ENCODE measurements at places on chromosomes 3 and 15.

GRCh38 chr3:117407317-117407716 is 697.7 kb downstream of the TUSC7 start:
- DNase-seq, result peak; percentile 14

DNA sequence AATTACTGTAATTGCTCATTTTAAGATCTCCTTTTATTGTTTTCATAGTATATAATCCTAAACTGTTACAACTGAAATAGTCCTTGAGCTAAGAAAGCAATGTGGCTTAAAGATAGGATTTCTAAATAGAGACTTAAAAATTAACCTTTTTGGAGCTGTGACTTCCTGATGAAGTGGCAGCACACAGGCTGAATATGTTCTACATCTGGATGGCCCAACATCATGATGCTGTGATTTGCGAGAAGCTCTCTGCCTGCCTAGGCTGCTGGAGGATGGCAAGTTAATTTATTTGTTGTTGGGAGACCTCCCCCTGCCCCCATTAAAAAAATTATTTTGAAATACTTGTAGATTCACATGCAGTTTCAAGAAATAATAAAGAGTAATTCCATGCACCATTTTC is 134.5 kb downstream of the IGF1R start:
- no peak for DNase-seq

GRCh38 chr15:48084759-48085590 is 35.8 kb upstream of the SLC24A5 start:
- DNase-seq, result peak; percentile 56

GRCh38 chr15:38401106-38401505 is 52.8 kb upstream of the FAM98B start:
- DNase-seq, result no peak

DNA sequence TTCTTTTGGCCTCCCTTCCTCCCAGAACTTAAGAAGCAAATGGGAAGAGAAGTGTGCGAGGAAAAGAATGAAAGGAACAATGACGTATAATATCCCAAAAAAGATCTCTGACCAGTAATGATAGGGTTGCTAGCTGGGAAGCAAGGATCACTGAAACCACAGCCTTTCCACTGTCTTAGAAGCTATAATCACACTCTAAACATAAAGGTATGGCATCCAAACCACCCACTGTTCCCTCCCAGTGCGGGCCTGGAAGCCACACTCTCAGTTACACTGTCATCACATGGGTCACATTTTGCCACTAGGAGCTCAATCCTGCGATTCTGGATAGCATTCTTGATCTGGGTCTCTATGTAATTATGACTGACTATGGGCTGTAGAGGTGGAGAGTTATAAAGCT is 131.6 kb upstream of the HACD2 start:
- DNase-seq, result no peak

GRCh38 chr3:138265745-138266144 is 63.9 kb downstream of the NME9 start:
- DNase-seq, result no peak

GRCh38 chr15:44308889-44309288 is 20.4 kb downstream of the GOLM2 start:
- DNase-seq, result no peak

DNA sequence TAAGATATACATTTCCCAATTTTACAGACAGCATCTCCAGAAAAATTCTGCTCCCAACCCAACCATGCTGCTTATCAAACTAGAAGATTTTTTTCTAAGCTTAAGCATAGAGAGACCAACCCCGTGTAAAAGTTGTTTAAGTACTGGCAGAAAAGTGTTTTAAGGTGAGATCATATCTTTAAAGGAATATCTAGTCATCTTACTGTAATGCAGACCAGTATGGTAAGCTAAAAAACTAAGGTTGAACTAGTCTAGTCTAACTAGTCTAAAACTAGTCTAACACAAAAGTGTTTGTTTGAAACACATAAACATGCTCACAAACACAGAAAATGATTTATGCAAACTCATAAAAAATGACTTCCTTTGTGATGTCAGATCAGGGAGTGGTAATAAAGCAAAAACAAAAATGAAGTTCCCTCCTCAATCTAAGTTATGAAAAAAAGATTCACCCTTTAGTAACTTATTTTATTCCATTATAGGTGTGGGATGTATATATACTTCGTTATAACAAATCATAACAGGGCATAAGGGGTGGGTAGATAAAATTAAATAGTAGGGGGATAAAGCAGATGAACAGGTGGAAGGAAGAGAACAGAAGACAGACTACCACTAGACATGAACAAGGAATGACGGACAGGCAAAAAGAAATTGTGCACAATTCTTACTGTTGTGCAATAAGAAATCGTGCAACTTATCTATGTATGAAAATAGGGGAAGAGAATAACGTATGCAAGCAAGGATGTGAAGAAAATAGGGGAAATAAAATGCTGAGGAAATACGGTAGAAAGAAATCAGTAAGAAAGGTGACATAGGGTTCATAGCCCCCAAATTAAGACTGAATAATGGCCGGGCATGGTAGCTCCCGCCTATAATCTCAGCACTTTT is 10.0 kb downstream of the MYO5A start:
- DNase-seq, result no peak

DNA sequence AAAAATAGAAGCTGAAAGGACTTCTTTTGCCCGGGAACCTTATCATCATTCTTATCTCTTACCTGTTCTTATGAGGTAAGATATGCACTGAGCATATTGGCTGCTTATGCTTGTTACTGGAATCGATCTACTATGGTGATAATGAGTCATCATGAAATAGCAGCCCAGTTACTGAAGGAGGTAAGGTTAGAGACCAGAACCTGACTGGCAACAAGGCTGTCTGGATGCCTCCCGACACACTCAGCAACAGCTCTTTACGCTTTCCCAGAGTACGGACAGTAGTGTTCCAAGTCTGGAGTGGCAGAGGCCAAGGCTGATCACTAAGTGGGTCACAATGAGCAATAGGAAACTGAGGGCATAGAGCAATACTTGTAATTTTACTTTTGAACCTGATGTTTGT is 314.1 kb downstream of the NLGN1 start:
- DNase-seq, result no peak

GRCh38 chr3:184289426-184289938 is 9.6 kb upstream of the PSMD2 start:
- peak; percentile 70 for DNase-seq

DNA sequence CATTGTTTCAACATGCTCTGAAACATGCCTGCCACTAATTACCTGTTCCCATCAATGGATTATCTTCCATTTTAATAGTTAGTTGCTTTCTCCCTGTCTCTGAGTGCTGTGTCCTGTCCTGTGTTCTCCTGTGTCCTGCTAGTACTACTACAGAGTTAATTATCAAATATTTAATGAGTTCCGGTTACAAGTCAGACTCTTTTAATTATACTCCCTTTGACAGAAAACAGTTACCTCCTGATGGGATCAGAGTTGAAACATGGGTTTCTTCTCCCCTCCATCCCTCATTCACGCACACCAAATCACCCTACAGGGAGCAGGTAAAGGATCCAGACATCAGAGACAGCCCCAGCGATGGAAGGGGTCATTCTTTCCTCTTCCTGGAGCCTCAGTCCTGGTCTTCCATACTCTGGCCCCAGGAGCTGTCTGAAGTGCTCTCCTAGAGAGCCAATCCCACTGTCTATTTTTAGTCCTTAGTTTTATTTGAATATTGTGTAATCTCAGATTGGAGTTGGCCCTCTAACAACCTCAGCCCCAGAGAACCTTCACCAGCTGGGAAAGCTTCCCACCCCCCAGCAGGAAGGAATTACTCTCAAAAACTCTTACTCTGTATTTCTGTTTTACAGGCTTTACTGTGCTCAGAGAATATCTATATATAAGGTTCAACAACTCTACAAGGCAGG is 137.0 kb upstream of the C2CD4B start:
- DNase-seq, result no peak

DNA sequence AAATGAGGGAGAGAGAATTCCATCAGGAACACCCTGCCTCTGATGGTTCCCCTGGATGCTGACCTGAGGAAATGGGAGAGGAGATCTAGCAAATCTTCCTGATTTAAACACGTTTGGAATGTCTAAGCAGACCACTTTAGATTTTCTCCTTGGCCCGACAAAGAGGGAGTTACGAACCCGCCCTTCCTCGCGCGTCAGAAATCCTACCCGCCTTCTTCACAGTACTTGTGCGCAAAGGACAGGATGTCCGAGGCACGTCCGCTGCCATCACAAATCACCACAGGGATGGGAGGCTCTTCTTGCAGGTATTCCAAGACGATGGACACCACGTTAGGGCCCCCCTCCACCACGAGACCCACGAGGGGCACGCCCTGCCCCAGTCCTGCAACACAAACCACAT is 38.6 kb downstream of the TRPM1 start:
- no peak for DNase-seq

DNA sequence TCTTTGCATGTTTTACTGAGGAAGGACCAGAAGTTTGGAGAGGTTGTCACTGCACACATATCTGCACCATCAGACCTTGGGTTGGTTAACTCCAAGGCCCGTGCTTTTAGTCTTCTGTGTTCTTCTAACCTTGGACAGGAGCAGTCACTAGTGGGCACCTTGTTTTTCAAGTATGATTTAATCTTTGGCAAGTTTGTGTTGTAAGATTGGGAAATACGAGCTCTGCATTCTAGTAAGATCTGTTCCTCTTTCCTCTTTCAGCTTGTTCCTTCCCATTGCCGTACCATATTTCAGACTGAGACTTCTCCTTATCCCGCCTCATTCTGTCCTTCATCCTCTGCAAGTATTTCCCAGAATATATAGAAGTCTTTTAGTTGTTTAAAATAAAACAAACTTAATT is 5.1 kb downstream of the TMOD2 start:
- DNase-seq, result no peak

GRCh38 chr15:41438206-41438605 is 21.3 kb downstream of the RTF1 start:
- DNase-seq, result no peak

DNA sequence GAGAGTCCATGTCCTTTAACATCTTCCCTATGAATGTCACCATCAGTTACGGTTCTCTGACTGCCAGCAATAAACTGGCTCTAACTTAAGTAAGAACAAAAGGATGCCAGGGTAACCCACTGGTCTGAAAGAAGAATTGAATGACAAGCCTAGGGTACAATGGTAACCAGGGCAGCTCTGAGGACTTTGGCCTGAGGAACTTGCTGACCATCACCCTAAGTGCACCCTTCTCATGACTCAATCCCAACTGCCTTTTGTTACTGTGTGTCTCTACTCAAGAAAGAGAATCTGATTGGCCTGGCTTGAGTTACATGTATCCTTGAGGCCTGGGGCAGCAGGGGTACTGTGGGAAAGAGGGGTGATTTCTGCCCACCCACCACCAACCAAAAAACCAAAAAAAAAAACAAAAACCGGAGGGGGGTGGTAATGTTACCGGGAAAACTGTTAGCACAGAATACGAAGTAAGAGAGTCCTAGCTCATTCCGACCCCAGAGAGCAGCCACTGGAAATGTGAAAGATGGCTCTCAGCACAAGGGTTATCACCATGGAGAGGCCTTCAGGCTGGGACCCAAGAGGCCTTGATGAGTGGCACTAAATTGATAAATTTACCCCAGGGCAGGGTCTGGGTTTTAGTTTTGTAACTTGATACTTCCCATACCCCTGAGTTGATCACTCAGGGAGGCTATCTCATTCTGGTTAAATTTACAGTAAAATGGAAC is 9.3 kb upstream of the SLC28A1 start:
- no peak for DNase-seq

GRCh38 chr15:32803631-32804030 is 85.8 kb downstream of the GREM1 start:
- DNase-seq, result peak; percentile 60

GRCh38 chr3:169165196-169166158 is 498.0 kb downstream of the MECOM start:
- no peak for DNase-seq

DNA sequence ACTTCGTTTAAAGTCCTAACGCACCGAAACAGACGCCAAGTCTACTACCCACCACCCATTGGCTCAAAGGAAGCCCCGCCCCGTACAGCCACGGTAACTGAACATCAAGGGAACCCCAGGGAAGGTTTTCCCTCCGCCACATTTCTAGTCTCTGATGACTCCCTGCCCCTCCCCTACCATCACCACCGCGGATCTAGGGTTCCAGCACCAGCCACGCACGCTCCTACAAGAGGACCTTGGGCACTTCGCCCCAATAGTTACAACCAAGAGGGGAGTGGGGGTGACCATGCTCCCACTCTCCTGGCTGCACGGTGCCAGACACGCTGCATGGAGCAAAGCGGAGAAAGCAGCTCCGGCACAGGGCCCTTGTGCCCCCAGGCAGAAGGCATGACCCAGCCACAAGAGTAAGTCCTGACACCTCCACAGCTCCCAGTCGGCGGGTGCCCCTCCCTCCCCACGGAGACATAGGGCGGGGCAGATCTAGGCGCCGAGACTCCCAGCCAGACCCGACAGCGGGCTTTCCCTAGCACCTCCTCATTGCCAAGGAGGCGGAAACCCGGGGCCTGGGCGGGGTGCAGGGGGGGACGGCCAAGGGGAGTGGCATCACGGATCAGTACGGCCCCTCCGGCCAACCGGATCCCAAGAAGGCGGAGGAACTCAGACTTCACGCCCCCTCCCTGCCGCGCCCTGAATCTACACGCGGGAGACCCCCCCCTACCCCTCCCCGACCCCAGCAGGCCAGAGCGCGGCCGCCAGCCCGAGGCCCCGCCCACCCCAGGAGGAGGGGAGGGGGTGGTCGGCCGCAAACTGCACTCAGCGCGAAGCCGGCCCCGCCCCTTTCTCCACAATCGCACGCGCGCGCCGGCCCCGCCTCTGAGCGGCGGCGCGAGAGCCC is 936 bp downstream of the SIN3A start:
- DNase-seq, result peak; percentile 96

GRCh38 chr3:56042326-56042951 is 425.8 kb downstream of the ERC2 start:
- DNase-seq, result peak; percentile 50

DNA sequence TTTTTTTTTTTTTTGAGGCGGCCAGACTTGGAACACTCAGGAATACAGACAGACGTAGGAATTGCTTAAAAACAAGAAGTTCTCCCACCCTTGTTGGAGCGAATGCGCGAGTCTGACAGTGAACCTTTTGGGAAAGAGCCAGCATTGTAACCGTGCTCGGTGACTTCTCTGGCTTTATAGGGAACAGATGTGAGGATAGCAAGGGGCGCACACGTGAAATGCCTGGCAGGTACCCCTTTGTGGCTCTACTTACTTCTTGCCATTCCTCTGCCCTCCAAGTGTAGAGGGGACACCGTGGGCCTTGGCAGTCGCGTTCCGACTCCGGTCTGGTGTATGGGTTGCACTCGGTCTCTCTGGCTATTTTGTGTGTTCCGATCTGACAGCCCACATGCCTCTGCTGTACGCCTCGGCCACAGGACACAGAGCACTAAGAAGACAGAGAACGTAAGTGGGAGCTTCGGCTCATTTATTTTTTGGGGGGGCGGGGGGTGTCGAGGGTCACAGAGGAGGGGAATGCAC is 126.4 kb downstream of the ADAMTS9 start:
- no peak for DNase-seq

GRCh38 chr3:133270631-133271030 is 129.2 kb upstream of the BFSP2 start:
- DNase-seq, result no peak

GRCh38 chr3:124878561-124879336 is 8.4 kb downstream of the ITGB5 start:
- peak; percentile 97 for DNase-seq
